ENCODE measurements at places on chromosomes 6 and 20.

DNA sequence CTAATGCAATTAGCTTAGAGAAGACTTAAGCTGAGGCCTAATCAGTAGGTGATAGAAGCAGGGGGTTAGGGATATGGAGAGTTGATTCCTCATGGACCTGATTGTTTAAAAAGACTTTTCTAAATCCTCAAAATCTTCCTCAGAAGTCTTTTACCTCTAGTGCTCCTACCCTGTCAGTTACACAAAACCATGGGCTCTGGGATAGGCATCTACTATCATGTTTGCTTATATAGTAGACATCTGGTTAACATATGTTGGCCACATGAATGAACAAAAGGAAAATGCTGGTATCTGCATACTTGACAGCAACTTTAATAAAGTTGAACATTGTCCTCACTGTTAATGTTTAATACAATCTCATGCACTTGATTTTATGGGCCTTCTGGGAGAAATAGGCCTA lies 61.5 kb upstream of the FKBP1C start:
- no peak for DNase-seq

DNA sequence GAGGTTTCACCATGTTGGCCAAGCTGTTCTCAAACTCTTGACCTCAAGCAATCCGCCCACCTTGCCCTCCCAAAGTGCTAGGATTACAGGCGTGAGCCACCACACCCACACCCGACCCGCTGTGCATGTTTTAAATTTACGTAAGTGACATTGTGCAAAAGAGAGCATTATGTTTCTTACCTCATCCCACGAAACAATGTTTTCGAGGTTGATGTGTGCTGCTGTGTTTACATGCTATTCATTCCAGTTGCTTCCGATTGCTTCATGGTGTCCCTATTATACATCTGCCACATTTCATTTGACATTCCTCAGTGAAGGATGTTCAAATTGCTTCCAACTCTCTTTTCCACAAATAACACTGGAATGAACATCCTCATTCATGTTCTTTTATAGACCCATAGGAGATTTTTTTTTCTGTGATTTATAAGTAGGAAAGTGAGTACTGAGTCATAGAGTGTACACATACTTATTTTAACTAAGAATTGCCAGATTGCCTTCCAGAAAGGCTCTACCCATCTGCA lies 403.9 kb upstream of the JARID2 start:
- peak; percentile 99 for DNase-seq

DNA sequence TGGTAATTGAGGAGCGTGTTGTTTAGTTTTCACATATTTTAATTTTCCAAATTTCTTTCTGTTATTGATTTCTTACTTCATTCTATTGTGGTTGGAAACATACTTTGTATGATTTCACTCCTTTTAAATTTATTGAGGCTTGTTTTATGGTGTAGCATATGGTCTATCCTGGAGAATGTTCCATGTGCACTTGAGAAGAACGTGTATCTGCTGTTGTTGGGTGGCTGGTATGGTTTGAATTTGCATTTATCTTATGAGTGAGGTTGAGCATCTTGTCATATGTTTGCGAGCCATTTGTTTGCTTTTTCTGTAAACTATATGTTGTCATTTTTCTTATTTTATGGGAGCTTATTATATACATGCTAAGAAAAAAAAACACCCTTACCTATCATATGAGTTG lies 26.5 kb downstream of the SRC start:
- no peak for DNase-seq

DNA sequence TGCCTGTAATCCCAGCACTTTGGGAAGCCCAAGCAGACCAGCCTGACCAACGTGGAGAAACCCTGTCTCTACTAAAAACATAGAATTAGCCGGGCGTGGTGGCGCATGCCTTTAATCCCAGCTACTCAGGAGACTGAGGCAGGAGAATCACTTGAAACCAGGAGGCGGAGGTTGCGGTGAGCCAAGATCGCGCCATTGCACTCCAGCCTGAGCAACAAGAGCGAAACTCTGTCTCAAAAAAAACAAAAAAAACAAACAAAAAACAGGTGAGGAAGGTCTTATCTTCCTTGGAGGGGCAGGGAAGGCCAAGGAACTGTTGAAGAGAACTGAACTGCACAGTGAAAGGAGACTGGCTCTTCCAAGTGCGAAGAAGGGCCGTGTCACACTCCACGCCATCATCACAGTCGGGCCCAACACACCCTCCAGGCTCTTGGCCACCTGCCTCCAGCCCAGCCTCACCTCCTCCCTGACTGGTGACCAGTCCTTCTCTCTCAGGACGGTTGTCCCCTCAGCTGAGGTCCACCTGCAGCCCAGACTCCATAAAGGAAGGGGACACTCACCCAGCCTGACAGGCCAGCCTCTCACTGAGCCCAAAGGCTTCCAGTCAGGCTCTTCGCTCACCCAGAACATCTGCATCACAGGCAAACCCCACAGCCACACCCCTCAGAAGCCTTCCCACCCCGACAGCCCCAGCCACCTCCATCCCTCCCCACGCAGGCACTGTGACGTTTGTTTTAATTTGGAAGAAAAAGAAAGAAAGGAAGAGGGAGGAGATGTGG lies 4.1 kb downstream of the ZC3H12D start:
- no peak for DNase-seq

DNA sequence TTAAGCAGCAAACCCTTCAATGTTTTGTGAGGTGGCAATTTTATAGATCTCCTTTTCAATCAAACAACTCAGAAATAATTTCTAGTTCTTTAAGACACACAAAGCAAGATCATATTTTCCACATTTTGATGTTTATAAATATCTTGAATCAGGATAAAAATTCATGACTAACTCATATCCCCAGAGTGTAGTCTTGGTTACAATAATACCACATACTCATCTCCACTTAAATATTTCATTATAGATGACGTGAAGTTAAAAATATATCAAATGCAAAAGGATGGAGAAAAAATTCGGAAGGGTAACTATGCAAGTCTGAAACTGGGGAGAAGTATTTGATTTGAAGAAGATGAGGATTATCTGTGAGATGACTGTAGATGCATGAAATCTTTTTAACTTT lies 59.8 kb upstream of the HIVEP1 start:
- DNase-seq = peak; percentile 39

DNA sequence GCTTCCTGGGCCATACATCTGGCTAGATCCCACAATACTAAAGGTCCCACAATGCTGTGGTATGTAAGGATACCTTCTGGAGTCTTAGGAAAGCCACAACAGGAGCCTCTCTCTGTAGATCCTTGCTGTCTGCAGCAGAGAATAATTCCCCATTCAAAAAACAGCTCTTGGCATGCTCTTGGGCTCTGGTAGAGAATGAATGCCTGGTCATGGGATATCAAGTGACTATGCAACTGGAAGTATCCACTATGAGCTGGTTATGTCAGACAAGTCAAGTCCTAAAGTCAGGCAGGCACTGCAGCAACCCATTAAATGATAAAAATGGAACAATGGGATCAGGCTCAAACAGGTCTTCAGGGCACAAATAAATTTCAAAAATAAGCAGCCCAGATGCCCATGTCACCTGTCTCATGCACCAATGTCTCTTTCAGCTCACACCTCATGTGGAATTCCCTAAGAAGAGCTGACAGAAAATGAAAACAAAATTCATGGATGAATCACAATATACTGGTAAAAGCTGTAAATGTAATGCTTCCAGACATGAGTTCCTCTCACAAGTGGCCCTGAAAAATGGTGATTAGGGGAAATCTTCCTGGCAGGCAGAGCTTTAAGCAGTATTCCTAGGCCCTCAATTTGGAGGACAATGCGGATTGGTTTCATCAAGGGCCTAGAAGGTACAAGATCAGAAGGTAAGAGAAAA lies 4.3 kb downstream of the AK9 start:
- DNase-seq = no peak

- DNase-seq = no peak
Measured at GRCh38 chr6:114375541-114376192, 32.8 kb upstream of the HS3ST5 start.

DNA sequence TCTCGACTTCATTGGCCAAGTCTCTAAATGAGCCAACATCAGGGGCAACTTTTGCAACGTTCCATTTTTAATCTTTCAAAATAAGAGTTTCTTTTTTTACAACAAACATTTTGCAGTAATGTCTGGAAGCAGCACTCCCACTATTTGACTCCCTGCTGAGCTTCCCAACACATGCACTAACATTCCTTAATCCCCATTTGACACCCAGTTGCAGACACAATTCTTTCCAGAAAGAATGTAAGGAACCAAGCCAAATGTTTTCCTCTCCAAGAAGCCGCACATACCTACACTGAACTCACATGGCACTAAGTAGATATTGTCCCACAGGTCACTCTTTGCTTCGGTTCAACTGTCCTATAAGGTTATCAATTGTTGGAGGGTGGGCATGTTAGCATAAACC lies 165.6 kb downstream of the GRM1 start:
- DNase-seq = peak; percentile 3

DNA sequence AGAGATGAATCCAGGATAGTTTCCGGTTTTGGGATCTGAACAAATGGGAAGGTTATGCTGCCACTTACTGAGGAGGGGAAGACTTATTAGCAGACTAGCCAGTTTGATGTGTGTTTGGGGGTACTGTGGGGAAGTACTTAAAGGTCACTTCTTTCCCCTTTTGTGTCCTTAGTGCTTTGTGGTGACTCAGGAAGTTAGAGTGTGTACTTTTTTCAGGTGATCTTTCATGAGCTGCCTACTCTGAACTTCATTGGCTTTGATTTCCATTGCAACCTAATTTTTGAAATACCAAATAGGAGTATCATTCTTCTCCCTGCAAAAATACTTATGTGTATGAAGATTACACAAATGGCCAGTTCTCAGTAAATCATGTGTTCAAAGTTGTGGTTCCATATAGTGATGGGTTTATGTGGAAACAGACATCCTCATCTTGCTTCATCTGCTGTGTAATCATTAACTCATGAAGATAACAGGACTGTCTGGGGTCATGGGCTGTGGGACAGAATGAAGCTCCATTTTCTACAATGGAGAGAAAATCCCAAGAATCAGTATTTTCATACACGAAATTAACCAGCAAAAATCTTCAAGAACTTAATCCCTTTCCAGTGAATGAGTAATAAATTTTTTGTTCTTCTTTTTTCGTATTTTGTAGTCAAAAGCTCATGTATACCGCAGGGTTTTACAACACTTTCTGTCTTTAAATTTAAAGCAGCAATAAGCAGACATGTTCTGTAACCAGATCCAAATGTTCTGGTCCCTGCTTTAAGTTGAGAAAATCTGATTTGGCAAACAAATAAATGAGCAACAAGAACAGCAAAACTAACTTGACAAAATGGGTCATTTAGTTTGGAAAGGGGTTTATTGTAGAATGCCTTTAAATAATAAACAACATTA lies 272.2 kb upstream of the FLRT3 start:
- peak; percentile 17 for DNase-seq

DNA sequence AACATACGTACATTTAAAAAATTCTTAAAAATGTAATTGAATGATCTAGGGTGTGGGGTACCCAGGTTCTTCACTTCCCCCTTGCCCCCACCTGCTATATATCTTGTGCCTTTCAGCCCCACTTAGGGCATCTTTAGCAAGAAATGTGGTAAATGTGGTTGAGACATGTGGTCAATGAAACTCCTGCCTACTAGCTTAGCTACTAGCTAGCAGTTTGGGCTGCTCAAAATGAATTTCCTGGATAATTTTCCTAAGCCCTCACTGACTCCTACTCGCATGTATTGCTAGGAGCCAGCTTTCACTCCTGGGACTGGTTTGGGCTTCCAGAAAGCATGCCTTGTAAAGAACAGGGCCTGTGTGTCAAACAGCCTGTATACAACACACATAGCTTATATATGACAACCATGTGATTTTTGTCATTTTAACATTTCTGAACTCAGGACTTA lies 257.3 kb downstream of the ATXN1 start:
- DNase-seq = no peak

Data from fibroblast of skin of right quadriceps (primary cell).